Activated T-helper 2 cell treated with anti-CD3 and anti-CD28 coated beads, Interferon-gamma antibody, Interleukin-2, Interleukin-4, amounts not matched to agents 10 μg/mL and 5 μg/mL and 100 μg/mL, durations not matched to agents 14 hours and 24 hours and 36 hours (primary cell): ENCODE measurements at places on chromosomes 11 and 22.

DNA sequence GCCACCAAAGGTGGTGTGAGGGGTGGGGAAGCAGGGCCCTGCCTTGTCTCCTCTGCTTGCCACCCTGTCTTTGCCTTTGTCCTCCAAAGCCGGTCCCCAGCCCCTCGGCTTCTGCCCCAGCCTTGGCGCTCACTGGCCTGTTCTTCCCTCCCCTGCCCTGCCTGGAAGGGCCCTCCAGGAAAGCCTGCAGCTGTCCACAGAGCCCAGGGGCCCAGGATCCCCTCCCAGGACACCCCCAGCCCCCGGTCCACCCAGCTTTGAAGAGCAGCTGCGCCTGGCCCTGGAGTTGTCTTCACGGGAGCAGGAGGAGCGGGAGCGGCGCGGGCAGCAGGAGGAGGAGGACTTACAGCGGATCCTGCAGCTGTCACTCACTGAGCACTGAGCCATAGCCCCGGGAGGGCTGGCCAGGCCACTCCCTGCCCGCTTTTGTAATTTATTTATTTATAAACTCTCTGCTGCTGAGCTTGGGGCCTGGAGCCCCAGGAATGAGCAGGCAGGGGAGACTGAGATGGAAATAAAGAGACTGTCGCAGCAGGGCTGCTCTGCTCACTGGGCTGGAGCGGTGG, 1.3 kb upstream of the SSH3 start:
- no peak for DNase-seq

DNA sequence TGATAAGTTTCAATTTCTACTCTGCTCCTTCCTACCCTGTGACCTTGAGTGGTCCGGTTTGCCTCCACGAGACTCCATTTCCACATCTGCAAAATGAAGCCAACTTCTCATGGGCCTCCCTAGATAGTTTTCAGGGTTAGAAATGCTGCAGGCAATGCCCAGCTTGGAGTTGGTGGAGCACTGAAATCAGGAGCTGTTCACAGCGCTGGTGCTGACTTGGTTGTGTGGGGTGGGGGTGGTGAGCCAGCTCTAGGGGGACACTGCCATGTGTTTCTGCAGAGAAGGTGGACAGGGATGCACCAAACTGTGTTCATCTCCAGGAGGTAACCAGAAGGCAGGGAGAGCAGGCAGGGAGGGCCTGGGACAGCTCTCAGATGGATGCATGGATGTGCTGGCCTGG, 37.0 kb downstream of the SGSM1 start:
- no peak for DNase-seq

- no peak for DNase-seq
These were observed 5.5 kb downstream of the TCIRG1 start for GRCh38 chr11:68044145-68044813.

DNA sequence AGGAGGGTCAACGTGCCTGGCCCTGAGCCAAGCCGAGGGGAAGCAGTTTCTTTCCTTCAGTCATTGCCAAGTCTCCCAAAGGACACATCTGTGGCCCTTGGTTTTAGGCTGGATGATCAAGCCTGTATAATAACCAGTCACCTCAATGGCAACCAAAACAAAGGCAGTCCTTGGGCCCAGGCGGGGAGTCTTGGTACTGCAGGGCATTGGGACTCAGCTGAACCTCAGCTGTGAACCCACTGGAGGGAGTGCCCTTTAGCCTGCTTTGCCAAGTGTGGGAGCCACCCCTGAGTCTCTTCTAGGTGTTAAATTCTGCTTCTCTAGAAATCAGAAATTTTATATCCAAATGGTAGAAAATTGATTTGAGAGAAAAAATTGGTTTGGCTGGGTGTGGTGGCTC, 36.9 kb downstream of the CPT1A start:
- DNase-seq, result no peak

- no peak for DNase-seq
These were observed 386.2 kb downstream of the TENM4 start for GRCh38 chr11:79054636-79055035.

DNA sequence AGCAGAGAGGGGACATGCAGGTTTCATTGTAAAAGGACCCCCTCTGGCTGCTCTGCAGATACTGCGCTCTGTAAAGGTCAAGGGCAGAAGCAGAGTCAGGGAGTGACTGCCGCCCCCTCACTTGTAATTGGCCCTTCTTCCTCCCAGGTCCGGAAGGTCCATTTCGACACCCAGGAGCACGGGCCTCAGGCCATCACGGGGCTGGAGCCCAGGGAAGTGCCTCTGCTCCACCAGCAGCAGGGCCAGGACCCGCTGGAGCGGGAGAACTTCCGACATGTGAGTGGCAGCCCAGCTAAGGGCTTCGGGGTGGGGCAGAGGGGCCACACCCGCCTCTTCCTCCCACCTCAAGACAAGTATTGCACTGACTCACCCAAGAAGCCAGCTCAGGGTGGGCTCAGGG, 24.0 kb upstream of the LRRC10B start:
- no peak for DNase-seq

DNA sequence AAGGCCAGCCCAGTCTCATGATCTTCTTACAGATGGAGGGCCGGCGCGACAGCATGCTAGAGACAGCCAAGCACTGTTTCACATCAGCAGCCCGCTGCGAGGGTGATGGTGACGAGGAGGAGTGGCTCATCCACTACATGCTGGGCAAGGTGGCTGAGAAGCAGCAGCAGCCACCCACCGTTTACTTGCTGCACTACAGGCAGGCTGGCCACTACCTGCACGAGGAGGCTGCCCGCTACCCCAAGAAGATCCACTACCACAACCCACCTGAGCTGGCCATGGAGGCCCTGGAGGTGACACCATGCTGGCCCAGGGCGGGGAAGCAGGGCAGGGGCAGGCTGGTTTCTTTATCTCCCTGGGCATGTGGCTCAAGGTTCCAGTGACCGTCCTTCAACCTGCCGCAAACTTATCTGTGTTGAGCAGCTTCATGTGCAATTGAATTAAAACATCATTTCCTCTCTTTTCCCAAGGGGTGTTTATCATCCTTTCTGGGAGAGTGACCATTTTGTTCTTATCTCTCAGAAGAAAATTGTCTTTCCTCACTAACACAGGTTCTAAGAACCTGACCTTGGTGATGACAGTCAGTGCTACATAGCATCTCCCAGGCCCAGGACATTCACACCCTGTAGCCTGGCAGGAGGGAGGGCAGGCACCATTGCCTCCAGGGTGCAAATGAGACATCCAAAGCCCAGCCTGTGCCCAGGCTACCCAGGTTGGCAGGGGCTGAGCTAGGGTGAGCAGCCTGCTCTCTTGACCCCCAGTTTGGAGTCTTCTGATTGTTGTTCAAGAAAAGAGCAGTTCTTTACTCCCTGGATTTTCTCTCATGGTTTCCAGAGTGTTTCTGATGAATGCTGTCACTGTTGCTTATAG, 80.7 kb downstream of the CABIN1 start:
- no peak for DNase-seq

DNA sequence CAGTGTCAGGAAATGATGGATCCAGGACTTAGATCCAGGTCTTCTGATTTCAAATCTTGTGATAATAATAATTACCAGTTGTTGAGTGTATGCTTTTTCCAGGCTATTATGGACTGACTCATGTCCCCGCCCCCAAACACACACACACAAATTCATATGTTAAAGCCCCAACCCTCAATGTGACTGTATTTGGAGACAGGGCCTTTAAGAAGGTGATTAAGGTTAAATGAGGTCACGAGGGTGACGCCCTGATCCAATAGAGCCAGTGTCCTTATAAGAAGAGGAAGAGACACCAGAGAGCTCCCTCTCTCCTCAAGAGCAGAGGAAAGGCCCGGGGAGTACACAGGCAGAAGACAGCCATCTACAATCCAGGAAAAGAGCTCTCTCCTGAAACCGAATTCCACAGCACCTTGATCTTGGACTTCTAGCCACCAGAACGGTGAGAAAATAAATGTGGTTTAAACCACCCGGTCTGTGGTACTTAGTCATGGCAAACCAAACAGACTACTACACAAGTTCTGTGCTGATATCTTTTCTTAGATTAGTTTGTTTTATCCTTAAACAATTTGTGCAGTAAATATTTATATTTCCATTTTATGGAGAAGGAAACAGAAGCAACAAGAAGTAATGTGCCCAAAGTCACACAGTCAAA, 8.2 kb downstream of the TMPRSS5 start:
- no peak for DNase-seq

DNA sequence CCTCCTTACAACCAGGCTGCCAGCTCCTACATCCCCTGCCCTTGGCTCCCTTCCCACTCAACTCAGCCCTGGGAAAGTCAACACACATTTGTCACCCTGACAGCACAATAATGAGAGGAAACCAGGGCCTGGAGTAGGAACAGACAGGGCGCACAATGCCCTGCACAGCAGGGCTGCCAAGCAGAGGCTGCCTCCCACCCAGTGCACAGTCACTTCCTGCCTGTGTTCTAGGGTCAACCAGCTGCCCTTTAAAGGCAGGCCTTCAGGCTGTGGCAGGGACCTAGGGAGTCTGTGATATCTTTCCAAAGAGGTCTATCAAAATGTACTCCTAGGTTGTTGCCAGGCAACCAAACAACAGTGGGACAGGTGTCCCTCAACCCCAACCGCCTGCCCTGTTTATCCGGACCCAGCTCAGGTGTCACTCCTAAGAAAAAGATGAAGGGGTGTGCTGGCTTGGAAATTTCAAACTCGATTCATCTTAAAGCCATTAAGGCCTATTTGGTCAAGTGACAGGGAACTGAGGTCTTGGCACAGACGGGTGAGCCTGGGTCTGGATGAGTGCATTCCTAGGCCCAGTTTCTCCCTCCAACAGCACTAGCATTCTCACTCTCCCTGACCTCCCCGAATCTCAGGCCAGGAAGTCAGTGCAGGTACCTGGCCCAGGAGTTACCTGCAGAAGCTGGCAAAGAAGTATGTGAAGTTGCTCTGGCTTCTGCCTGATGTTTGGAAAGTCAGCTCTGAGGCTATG, 110.3 kb upstream of the PITPNB start:
- no peak for DNase-seq

GRCh38 chr22:28247667-28248363, 328.8 kb upstream of the PITPNB start:
- DNase-seq, result no peak

DNA sequence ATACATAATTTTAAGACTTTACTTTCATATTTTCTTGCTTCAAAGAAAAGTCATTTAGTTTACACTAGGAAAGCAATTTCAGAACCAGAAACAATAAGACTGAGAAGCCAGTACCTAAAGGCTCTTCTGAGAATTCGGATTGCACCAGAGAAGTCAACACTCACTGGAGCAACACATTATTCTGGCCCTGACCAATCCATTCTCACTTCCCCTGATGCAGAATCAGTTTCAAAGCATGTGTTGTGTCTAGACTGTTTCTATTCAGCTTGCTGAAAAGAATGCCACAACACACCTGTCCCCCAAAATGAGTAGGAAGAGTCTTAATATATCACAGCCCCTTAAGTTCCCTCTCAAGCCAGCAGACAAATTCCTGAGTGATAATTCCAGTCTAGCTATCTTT, 1074.3 kb upstream of the TENM4 start:
- no peak for DNase-seq

GRCh38 chr22:47997052-47997590, 1234.7 kb downstream of the TBC1D22A start:
- no peak for DNase-seq

DNA sequence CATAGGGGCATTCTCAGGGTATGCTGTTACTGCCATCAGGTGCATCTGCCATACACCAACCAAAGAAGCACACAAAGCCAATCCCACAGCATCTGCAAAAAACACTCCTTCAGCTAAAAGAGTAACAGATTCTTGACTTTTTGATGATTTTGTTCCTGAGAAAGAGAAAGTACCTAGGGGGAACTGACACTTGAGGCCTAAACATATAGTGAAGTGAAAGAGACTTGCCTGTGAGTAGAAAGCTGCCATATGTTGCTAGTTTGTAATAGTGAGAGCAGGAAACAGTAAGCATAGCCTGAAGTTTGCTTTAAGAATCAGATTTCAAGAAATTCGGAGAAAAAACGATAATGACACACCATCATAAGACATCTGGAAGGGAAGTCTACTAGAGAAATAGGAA, 97.9 kb upstream of the CTSC start:
- no peak for DNase-seq

DNA sequence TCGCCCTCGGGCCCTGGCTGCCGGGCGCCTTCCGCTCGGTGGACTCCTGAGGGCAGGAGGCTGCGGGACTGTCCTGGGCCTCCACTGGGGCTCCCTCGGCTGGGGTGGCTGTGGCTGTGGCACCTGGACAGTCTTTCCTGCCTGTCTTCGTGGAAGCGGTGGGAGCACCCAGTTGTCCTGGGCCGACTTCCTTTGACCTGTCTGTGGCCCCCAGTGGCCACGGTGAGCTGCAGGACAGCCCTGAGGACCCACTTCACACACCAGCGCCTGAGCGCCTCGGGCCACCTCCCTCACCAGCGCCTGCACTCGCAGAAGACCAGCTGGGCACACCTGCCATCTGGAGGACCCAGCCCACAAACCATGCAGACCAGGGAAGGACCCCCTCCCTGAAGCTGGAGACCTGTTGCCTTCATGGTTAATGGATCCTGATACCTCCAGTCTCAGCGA, 1.8 kb upstream of the EPS8L2 start:
- no peak for DNase-seq

DNA sequence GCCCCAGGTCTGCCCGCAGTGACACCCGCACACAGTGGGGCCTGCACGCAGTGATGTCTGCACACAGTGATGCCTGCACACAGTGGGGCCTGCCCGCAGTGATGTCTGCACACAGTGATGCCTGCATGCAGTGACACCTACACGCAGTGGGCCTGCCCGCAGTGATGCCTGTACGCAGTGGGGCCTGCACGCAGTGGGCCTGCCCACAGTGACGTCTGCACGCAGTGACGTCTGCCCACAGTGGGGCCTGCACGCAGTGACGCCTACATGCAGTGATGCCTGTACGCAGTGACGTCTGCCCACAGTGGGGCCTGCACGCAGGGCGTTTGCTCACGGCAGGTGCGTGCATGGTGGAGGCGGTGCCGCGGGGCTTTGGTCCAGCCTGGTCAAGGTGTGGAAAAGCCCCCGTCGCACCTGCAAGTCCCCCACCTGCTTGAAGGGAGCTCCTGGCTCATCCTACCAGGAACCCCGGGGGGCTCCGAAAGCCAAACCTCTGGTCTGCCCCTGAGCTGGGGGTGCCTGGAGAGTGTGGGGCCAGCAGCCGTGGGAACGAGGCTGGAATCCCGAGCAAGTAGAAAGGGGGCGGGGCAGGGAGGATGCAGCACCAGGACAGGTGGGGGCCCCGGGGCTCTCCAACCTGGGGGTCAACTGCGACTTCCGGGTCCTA, 8.9 kb upstream of the SYT8 start:
- DNase-seq, result no peak
